ENCODE measurements at places on chromosomes 7 and 10. TPM values are rescaled to one million over a fixed set of nuclear protein-coding genes. Genes with fewer than 3 reads are reported as not detected.

GRCh38 chr7:151774951-151775350 lies 102.0 kb downstream of the PRKAG2 start:
- DNase-seq: no peak

- DNase-seq: no peak
Observed at GRCh38 chr7:2012981-2013380, 219.8 kb downstream of the MAD1L1 start.

- DNase-seq: no peak
Observed at GRCh38 chr7:16590424-16590823, 55.1 kb downstream of the ANKMY2 start.

DNA sequence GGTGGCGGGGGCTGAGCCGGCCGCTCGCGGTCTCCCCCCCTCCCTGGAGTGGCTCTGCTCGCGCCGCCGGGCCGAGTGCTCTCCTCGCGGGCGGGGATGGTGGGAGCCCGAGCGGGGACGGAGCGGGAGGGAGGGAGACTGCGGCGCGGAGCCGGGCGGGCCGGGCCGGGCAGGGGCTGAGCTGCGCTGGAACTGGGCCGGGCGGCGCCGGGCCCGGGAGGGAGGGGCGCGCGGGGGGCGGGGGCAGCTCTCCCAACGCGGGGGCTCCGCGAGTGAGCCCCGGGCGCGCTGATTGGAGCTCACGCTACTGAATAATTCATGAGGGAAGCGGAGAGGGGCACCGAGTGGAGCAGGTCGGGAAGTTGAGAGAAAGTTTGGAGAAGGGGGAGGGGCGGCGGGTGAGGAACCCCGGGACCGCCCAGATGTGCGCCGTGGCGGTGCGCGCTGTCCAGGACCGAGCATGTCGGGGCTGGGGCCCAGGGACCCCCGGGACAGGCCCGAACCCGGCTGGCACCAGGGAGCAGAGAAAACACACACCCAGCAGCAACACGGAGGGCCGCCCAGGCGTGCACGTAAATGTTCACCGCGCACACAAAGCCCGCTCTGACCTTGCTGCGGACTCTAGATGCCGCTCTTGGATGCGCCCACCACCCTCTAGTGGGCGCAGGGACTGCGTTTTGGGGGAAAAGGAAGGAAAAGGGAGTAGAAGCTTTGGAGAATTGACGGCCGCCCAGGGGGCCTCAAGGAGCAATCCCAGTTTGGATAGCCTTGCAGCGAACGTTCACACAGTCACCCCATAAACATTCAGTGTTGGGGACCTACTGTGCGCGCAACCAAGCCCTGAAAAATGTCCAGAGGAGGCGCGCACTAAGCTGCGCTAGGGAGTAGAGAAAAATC lies at the start of gene EPHB4:
Gene EPHB4 (minus strand): TSS at position 194 of the 897 bp plus-strand sequence. CDS start 493 bp downstream, outside the sequence.
- peak; percentile 79 for DNase-seq

STAG3 gene
- total RNA-seq: not detected

HMX3 gene
- not detected for total RNA-seq
